ENCODE measurements at places on chromosomes 5 and 9.

GRCh38 chr9:32783168-32783891 lies at the start of gene TMEM215:
Gene TMEM215, plus strand, starts transcription at chr9:32783540. Its CDS starts 644 bp downstream, at chr9:32784184.
- no peak for DNase-seq

- no peak for DNase-seq
These were observed 59.1 kb downstream of the SECISBP2 start for GRCh38 chr9:89377411-89377810.

- DNase-seq = no peak
These were observed 26.7 kb downstream of the CYFIP2 start for GRCh38 chr5:157292599-157292998.

GRCh38 chr5:177576169-177576568 lies 15.8 kb upstream of the TMED9 start:
- no peak for DNase-seq

DNA sequence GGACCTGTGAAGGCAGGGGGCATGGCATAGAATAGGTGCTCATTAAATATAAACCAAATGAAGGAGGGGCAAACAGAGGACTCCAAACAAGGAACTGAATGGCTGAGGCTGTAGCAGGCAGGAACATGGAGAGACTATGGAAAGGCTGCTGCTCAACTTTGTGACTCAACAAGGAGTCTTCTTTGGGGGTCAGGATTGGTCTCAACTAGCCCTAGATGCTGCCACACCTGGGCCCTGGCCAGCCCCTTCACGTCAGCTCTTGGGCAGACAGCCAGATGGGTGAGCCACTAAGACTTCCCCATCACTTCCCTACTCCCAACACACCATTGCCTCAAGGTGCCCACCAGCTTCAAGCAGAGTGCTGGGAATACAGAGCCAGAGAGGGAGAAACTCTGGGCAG lies 11.0 kb downstream of the RPP25L start:
- DNase-seq = peak; percentile 75

- DNase-seq = no peak
These were observed 394.8 kb downstream of the CSNK1G3 start for GRCh38 chr5:123906698-123907295.

GRCh38 chr5:119355244-119355638 lies 578 bp upstream of the TNFAIP8 start:
- peak; percentile 94 for DNase-seq

DNA sequence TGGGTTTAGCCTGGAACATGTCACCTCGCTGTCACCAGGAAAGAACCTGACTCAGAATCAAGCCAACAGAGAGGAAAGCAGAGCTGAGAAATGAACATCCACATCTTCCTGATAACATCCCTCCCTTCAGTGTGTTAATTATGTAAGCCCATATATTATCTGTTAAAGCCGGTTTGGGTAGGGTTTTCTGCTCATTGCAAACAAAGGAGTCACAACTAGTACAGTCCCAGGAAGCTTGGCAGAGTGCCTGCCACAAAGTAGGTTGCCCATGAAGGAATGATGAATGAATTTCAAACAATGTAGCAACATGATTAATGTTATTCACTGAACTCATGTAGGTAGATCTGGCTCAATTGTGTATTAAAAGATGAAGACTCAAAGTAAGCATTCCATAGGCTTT lies 10.4 kb upstream of the PPARGC1B start:
- DNase-seq = peak; percentile 86

DNA sequence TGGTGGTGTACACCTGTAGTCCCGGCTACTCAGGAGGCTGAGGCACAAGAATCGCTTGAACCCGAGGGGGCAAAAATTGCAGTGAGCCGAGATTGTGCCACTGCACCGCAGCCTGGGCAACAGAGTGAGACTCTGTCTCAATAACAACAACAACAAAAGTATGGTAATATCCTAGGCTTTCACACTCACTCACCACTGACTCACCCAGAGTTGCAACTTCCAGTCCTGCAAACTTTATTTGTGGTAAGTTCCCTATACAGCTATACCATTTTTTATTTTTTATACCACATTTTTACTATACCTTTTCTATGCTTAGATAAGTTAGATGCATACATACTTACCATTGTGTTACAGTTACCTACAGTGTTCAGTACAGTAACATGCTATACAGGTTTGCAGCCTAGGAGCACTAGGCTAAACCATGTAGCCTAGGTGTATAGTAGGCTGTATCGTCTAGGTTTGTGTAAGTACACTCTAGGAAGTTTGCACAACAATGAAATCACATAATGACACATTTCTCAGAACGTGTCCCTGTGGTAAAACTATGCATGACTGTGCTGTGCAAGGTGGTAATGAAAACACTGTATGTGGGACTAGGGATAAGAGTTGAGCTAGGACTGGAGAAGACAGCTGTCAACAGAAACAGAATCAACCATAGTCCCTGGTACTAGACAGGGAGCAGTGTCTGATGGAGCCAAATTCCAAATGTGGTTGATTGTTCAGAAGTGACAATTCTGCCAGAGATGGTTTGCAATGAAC lies 109.5 kb upstream of the RAD23B start:
- DNase-seq = peak; percentile 11
